ENCODE measurements at places on chromosomes 5 and 9.

DNA sequence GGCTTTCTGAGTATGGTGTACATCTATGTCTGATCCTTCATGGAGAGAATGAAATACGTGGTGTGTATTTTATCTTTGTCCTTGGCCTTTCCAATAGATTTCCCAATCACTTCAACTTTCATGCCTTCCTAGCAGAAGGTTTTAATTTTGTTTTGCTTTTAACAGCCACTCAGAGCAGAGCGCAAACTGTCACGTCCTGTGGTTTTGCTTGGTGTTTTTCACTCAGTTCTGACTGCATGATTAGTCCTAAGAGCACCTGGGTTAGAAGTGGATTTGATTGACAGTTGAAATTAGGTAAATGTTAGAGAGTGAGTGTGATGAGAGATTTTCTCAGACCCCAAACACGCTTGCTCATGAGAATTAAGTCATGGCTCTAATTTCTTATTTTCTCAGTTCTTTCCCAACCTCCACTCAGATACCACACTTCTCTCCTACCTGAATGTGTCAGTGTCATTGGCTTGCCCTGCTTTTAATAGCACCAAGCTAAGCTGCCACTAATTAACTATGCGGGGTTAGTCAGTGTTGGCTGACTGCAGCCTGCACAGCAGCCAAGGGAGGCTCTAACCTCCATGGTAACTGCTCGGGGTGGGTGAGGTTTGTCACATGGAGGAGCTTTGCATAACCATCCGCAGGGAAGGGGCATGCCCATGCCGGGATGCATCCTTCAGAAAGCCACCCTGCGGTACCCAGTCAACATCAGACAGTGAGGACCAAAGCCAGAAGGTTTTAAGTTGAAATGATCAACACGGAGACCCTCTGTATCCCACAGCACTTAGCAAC lies 173.4 kb downstream of the NR3C1 start:
- no peak for DNase-seq

DNA sequence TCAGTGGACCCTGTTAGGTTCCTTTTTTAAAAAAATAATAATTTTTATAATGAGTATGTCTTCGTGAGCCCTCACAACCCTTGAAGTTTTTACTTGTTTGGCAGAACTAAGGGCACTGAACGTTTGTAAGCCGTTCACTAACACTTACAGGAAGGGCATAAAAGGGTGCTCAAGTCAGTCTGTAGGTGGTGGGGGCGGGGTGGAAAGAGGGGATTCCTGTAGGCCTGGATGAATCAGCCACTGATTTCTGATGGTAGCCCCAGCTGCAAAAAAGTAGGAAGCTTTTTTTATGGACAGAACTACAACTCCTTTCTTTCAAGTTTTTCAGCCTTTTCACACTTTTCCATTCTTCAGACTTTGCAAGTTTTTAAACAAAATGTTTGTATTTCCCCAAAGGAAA lies 35.8 kb downstream of the PIK3R1 start:
- no peak for DNase-seq

DNA sequence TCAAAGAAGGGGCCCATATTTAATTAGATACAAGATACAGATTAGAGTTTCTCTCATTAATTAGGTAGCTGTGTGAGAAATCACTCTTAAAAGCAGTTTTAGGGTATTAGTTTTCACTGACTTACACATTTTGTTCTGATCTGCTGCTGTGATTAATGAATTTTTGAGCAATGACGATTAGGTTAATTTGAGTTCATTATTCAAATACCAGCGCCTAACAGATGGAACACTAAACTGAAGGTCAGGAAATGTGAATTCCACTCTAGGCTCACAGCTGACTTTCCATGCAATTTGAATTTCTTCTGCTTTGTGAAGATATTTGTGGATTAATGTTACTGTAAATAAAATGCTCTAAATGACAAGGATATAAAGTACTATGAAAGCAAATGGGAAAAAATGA lies 380.6 kb downstream of the ADGRV1 start:
- no peak for DNase-seq

DNA sequence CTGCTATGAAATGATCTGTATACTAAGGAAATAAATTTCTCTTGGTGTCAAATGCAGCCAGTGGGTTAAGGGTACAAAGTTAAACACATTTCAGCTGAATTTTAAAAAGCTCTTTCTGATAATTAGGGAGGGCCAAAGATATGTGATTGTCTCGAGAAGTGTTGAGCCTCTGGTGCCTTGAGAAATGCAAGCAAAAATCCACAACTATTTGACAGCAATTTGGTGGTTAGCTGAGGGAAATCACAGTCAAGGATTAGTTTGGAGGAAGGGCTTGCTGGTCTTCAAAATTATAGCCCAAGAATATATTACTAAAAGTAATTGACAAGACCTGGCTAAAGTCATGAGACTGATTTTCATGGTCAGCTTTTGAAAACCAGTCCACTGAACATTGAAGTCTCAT lies 255.7 kb upstream of the PPP1R2B start:
- no peak for DNase-seq

DNA sequence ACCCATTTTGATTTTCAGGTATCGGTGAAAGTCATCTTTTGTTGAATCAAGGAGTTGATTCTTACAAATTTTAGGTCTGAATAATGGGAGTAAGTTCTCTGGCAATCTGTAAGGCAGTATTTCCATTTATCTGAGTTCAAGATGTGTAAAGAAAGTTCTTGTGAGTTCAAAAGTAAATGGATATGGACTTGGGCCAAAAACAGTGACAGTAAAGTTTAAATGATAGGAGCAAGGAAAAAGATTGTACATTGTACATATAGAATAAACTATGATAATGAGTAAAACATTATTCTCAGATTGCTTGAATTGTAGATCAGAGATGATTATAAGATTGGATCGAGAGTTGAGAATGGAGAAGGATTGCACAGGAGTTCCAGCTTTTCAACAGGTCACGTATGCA lies 329.3 kb downstream of the PJA2 start:
- DNase-seq: no peak

GRCh38 chr5:116448870-116449427 lies 125.7 kb downstream of the SEMA6A start:
- no peak for DNase-seq

- no peak for DNase-seq
Observed at GRCh38 chr5:33381243-33381642, 59.5 kb upstream of the TARS1 start.

DNA sequence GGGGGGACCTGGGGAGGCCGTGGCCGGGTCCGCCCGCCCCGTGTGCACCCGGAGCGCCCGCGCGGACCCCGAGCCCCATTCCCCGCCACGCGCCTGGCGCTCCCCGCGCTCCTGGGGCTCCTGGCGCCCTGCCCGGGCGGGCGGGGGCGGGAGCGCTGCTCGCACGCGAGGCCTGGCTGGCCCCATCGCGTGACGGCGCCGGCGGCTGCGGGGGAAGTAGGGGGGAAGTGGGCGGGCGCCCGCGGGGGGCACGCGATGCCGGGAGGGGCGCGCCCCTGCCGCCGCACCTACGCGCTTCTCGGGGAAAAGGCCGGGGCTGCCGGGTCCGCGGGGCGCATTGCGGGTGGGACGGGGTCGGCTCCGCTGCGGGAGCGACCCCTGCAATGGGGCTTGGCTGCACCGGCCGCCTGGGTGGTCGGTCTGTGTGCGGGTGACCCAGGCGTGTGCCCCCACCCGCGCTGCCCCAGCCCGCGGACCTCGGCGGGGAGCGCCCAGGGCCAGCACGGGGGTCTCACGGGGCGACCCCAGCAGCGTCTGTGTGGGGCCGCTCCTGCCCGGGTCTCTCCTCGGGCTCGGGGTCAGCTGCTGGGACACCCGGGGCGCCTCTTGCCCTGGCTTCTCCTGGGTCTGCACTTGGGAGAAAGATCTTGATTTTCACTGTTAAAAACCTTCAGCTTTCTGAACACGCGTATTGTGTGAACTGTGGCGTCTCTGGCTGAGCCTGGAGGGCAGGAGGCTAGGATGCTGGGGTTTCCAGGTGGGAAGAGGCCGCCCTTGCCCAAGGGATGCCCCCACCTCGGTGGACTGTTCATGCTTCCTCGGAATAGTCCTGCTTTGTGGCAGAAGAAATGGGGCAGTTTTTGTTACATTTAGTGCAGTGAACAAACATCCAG lies 52.4 kb downstream of the AHRR start:
- DNase-seq: no peak

DNA sequence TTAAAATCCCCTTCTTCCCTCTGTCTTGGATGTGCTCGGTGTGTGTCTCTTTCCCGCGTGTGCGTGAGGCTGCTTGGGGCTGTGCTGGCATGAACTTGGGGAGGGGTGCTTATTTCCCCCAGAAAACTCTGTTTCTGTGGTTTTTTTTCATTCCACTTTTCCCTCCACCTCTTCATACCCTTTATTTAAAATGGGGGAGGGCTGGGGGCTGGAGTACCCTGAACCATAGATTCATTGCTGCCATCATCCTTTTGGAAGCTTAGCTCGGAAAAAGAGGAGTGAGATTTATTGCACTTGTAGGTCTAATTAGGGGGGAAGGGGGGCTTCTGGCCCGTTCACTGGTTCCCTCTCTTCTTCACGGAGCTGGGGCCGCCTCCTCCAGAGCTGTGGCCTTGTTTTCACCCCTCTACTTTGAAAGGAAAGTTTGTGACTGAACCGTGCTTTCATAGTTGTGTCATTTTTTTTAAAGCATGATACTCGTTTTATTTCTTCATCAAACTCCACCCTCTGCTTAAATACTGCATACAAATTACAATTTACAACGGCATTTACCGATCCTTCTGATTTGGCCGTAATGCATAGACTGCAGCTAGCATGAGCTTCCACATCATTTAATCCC lies 2.9 kb downstream of the NR2F1 start:
- no peak for DNase-seq

DNA sequence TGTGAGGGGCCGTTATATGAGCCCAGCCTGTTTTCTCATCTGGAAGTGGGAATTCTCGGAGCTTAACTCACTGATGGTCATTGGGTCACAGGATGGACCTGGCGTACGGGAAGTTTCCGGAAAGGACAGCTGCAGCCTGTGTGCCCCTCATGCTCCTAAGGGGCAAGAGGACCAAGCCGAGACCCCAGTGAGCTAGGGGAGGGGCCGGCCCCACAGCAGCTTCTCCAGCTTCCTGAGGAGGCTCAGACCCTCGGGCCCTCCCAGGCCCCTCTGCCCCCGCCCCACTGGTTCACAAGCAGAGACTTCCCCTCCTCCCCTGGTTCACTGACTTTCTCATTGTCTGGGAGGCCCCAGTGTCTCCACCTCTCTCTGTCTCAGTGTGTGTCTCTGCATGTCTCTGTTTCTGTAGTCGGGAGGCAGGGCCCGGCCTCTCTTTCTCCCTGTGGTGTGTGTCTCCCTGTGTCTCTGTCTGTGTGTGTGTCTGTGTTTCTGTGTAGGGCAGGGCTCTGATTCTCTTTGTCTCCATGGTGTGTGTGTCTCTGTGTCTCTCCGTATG lies 32.3 kb upstream of the FIBCD1 start:
- DNase-seq: no peak

GRCh38 chr5:19866090-19866450 lies 121.9 kb downstream of the CDH18 start:
- no peak for DNase-seq

All from SK-N-DZ (cell line).